ENCODE measurements at places on chromosomes 7 and 10.

- peak; percentile 69 for DNase-seq
Observed at GRCh38 chr10:103859161-103860086, 4.0 kb upstream of the SH3PXD2A start.

DNA sequence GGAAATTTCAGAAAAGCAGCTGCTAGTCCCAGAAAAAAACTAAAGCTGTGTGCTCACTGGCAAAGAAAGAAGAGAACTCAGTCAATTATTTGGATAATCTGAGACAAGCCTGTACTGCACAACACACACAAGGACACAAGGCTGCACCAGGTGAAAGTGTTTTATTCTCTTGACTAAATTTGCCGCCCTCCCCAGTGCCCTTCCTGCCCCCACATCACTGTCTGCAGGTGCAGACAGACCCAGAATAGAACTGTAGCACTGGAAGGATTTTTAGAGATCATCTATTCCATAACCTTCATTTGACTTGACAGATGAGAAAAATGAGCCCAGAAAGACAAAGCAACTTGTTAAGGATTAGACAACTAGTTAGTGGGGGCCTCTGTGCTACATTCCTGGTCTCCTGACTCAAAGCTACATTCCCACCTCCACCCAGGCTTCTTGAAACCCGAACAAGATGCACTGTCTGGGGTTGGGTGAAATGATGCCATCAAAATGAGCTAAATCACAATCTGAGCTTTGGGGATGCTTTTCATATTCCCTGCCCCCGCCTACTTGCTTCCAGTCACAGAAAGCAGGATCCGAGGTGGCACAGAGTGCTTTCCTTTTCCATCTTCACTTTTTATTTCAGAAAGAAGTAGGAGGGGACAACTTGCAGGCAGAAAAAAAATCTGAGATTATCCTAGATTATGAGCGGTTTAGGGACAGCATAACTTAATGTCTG is 5.2 kb upstream of the VAX1 start:
- DNase-seq, result no peak

GRCh38 chr7:131896165-131896863 is 339.9 kb upstream of the PODXL start:
- no peak for DNase-seq

GRCh38 chr10:36542493-36542892 is 582.9 kb upstream of the ANKRD30A start:
- DNase-seq, result no peak

DNA sequence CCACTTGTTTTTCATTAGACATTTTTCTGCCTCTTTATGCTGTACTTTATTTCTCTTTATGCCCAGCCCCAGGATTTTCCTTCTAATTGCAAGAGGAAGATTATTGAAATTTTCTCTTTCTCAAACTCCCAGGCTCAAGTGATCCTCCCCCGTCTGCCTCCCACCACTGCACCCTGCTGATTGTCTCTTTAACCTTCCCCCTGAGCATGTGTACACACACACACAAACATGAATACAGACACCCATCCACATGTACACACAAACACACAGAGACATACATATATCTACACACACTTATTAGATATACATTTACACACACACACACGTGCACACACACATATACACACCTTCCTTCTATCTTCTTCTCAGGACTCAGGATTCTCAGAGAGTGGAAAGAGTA is 37.3 kb upstream of the MAP3K8 start:
- no peak for DNase-seq

GRCh38 chr10:88934900-88935672 is 17.5 kb downstream of the ACTA2 start:
- DNase-seq, result peak; percentile 77
